NCI-H524 treated with DMSO at 0.1 percent for 48 hours (cell line): ENCODE measurements at places on chromosomes 1 and 21.

- no peak for DNase-seq
Measured at GRCh38 chr1:204046346-204046745, 26.6 kb upstream of the SOX13 start.

- DNase-seq, result peak; percentile 27
Measured at GRCh38 chr1:171251042-171251951, 3.0 kb downstream of the FMO1 start.

DNA sequence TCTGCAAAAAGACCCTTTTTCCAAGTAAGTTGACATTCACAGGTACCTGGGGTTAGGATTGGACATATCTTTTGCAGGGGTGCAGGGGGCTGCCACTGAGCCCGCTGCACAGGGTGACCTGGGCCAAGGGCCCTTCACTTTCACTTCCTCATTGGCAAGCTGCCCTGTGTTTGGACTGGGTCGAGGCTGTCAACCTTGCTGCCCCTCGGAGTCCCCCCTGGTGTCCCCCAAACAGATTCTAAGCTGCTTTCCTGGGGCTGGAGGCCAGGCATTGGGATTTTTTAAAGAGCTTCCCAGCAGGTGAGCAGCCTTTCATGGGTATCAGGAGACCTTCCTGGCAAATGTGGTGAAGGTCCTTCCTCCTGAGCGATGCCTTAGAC lies 7.9 kb upstream of the UMODL1 start:
- no peak for DNase-seq

GRCh38 chr1:58833166-58833565 lies 49.3 kb upstream of the JUN start:
- DNase-seq, result no peak

GRCh38 chr1:178541829-178542553 lies 29.1 kb downstream of the TEX35 start:
- DNase-seq, result no peak

GRCh38 chr1:246506367-246506673 lies 759 bp downstream of the SMYD3 start:
- DNase-seq, result no peak

DNA sequence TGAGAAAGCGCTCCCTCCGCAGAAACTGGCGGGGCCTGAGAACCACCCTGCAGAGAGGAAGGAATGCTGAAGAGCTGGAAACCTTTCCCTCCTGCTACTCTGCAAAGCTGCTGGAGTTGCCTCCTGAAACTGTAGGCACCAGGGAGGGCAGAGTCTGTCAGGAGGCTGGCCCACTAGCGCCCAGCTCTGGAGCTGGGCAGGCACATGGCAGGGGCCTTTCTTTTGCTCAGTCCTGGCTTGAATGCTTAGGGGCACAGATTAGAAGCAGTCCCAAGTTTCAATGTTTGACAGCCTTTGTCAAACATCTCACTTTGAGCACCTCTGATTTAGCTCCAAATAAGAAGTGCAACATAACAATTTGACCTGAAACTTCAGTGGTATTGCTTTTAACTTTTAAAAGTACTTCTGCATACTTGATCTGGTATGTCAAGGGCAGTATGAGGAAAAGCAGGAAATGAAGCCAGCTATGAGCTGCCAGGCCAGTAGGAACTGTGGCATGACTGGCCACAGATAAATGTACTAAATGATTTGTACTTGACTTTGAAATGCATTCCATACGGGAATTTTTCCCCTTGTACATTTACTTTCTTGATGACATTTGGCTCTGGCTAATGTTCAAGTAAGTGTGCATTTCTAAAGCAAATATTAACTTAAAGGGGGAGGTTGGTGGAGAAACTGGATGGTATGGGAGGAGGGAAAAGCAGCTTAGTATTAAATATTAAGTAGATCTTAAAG lies 7.2 kb downstream of the C1orf116 start:
- no peak for DNase-seq

- no peak for DNase-seq
Measured at GRCh38 chr1:58905628-58906221, 121.9 kb upstream of the JUN start.

GRCh38 chr21:34204481-34205439 lies 131.4 kb downstream of the MRPS6 start:
- peak; percentile 93 for DNase-seq

- DNase-seq, result no peak
Measured at GRCh38 chr1:205247130-205247921, 19.6 kb downstream of the TMCC2 start.

GRCh38 chr1:29711582-29712283 lies 475.4 kb downstream of the PTPRU start:
- no peak for DNase-seq

DNA sequence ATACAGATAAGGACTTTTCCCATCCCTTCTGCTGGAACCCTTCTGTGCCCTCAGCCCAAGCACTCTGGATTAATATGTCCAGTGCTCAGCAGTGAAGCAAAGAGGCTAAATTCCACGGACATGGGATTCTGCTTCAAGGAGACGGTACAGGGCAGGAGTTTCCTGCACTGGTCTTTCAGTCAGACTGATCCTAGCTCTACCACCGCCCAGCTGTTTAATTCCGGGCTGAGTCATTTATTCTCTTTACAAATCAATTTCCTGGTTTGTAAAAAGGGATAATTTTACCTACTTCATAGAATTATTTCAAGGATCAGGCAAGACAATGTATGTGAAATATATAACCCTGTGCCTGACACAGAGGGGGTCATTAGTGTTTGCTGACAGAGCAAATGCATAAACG lies 41.6 kb upstream of the NRDC start:
- DNase-seq, result no peak

DNA sequence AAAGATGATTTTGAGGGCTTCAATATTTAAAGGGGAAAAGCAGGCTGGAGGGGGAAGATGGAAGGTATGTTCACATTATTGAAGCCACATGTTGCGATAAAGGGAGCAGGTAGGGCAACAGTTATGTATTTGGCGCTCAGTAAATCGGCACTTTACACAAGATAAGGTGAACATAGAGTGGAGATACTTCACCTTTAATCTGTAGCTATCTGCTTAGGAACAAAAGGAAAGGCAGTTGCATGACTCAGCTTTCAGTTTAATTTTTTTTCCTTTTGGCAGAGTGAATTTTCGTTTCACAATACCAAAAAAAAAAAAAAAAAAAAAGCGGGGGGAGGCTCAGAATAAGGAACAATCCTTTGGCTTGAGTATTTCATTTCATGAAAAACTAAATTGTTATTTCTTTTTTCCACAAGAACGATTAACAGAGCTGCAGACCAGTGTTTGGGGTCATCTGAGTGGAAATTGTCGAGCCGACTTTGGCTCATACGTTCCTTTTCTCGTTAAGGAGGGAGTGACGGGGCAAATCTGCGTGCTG lies 1.1 kb upstream of the COQ8A start:
- DNase-seq, result no peak

- DNase-seq, result no peak
Measured at GRCh38 chr1:160058087-160058486, 11.9 kb downstream of the KCNJ10 start.

GRCh38 chr1:51736702-51737101 lies 119.8 kb downstream of the OSBPL9 start:
- no peak for DNase-seq

DNA sequence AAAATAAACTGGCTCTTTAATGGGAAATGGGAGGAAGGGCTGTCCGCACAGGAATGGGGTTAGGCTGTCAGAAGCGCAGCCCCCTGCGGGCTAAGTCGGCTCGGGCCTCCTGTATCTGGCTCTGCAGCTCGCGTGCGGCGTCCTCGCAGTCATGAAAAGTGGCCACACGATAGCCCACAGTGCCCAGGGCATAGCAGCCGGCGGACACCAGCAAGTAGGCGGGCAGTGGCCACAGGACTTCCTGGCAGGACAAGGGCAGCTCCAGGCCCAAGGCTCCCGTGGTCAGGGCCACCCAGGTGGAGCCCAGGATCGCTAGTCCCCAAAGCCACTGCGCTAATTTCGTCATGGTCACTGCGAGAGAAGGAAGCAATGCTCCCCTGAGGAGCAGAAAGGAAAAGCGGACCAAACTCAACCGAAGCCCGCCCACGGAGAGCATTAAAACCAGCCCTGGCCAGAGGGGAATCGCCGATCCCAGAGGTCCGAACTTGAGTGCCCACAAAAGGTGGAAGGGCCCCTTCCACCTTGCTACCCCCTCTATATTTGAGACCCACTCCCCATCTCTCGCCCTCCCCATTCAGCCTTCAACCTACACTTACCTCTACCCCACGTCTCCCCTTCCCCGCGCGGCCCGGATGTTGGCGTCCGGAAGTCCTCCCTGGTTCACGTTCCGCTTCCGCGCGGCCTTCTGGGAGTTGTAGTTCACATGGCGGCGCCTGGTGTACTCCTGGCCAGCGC lies at the start of gene DPM3:
TSS of gene DPM3 (minus strand) at position 637 of the 735 bp plus-strand sequence. CDS start at position 346, 291 bp downstream.
- DNase-seq, result peak; percentile 24

- DNase-seq, result no peak
Measured at GRCh38 chr1:153933430-153933829, 10.7 kb upstream of the GATAD2B start.

DNA sequence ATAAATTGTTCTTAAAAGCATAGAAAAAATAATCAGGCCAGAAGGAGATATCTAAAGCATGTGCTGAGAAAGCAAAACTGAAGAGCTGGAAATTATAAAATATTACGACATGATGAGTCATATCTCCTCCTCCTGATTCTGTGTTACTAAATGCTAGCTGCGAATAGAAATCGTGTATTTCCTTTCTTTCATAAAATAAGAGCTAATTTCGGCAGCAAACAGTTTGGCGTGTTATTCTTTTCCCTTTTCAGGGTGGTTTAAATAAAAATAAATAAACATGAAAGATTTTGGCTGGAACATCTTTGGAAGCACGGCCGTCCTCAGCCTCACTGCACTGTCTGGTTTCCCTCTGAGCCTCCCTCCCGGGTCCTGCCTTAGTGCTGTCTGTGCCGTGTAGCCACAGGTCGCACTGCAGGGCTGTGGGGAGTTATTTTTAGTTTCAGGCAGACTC lies 56.0 kb downstream of the ADARB1 start:
- no peak for DNase-seq

GRCh38 chr1:9805006-9805508 lies 18.7 kb downstream of the CLSTN1 start:
- no peak for DNase-seq

DNA sequence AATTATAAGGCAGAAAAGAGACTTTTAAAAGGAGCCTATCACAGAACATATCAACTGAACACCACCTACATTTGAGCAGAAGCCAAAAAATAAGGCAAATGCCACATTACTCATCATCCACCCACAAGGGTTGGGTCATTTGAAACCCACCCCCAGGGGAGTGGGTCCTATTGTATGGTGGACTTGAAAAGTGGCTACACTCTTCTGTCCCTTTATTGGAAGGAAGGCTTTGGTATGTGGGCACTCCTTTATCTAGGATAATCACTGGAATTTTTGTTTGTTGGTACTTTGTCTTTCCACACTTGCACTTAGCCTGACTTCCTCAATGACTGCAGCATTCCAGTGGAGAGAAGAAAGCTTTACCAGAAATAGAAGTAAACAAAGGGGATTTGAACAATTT lies 157.2 kb upstream of the COL11A1 start:
- no peak for DNase-seq

DNA sequence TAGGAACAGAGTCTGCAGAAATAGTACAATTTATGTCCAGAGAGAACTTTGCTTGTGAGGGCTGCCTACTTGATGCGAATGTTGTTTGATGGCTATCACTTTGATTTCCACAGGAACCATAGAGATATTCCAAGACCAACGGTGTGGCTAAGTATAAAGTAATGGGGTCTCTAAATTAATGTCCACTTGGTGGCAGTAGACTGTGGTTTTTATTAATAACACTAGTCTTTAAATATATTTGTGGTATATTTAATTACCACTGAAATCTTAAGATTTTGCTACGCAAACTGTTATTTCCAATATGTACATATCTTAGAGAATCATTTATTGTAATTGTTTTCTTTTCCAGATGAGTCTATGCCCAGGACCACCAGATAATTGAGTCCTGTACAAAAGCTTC lies 647.9 kb downstream of the PLA2G4A start:
- no peak for DNase-seq

GRCh38 chr1:32220746-32221580 lies 1.2 kb downstream of the TMEM234 start:
- no peak for DNase-seq

GRCh38 chr1:99766378-99766800 lies at the start of gene FRRS1:
TSS of gene FRRS1 (minus strand) at chr1:99766635. CDS start at chr1:99748768, 17,867 bp downstream.
- peak; percentile 62 for DNase-seq
